ENCODE measurements at places on chromosomes 7 and 10. TPM values are rescaled to one million over a fixed set of nuclear protein-coding genes. Genes with fewer than 3 reads are reported as not detected.

The UCMA gene
- polyA plus RNA-seq = not detected

The FAM241B gene
- 0.42 TPM for polyA plus RNA-seq

The OR2A1 gene
- polyA plus RNA-seq = 0.10 TPM

The MMD2 gene
- not detected for polyA plus RNA-seq

The STK31 gene
- not detected for polyA plus RNA-seq

The TRIM8 gene
- polyA plus RNA-seq = 35.6 TPM

The ADCK2 gene
- 10.0 TPM for polyA plus RNA-seq

The ABCB1 gene
- 0.13 TPM for polyA plus RNA-seq

The NSUN6 gene
- polyA plus RNA-seq = 5.7 TPM

The MGAM2 gene
- polyA plus RNA-seq = not detected

The LRRC17 gene
- 0.22 TPM for polyA plus RNA-seq

The CALHM2 gene
- 80.0 TPM for polyA plus RNA-seq

The TRPV6 gene
- not detected for polyA plus RNA-seq

The TAS2R3 gene
- not detected for polyA plus RNA-seq

The GRM8 gene
- not detected for polyA plus RNA-seq

Data from GM23248 (cell line).